NCI-H1694 treated with DMSO at 0.1 percent for 48 hours (cell line): ENCODE measurements at places on chromosomes 2 and 18.

DNA sequence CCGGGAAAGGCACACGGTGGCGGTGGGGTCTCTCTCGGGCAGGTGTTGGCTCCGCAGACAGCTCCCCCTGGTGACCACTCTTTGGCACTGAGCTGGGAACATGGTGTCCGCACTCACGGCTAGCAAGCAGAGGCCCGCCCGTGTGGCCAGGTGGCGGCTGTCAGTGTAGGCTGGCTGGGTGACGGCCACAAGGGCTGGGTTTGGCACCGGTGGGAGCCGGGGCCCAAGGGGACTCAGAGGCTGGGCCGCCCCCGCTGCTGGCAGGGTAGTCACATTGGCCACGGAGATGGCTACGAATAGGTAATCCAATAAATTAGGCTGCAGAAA lies 1071.7 kb downstream of the RPIA start:
- DNase-seq = no peak

- no peak for DNase-seq
Measured at GRCh38 chr2:172293952-172294351, 133.4 kb upstream of the ITGA6 start.

GRCh38 chr2:121019071-121019470 lies 265.9 kb downstream of the TFCP2L1 start:
- no peak for DNase-seq

DNA sequence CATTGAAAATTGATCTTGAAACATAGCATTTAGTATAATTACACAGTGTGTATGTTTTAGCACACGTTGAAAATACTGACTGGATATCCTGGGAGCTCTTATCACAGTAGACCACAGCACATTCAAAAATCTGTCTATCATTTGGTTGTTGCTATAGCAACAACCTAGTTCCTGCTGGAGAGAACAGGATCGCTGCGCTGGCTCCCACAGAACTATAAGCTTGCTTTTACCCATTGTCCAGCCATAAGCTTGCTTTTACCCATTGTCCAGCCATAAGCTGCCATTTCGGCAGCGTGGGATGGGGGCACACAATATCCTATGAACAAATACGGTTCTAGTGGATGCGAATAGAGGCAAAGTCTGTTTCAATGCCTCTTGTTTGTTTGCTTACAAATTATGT lies 70.4 kb upstream of the ST6GAL2 start:
- no peak for DNase-seq

DNA sequence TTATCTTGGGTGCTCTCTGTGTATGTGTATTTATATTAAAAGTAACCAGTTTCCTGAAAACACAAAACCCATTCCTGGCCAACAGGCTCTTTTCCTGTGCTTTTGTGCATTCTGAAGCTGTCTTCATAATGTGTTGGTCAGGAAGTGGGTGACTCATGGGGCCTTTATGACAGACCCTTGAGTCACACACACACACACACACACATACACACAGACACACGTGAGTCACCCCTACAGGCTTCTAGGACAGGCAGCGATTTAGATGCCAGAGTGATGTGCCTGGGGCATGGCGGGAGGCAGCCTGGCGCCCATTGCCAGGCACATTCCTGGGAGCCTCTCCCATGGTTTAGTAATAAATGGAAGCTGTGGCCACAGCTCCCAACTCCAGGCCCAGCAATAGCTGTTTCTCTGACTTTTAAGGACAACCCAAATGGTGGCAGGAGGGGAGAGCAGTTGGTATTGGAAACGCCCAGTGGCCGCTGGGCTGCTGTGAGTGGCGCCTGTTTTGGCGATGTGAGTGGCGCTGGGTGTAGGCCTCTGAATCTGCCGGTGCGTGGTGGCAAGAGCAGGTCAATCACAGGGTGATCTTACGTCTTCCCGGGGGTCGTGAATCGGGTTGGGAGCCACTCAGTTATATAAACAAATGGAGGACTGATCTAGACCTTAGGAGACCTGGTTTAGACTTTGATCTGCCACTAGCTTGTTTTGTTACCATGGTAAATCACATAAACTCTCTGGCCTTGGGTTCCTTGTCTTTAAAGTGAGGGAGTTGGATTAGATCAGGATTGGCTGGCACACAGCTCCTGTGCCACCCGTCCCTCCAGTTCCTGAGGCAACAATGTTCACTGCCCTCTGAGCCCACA lies 150.7 kb upstream of the DLX2 start:
- DNase-seq = no peak

DNA sequence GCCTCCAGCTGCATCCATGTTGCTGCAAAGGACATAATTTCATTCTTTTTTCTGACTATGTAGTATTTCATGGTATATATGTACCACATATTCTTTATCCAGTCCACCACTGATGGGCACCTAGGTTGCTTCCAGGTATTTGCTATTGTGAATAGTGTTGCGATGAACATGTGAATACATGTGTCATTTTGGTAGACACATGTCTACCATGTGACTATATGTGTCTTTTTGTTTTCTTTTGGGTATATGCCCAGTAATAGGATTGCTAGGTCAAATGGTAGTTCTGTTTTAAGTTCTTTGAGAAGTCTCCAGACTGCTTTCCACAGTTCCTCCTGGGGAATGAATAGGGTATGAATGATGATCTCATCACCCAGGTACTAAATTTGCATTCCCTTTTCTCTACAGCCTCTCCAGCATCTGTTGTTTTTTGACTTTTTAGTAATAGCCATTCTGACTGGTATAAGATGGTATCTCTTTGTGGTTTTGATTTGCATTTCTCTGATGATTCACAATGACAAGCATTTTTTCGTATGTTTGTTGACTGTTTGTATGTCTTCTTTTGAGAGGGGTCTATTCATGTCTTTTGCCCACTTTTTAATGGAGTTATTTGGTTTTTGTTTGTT lies 35.6 kb upstream of the FEZ2 start:
- DNase-seq = no peak

- DNase-seq = peak; percentile 85
Measured at GRCh38 chr2:168118733-168119514, 128.5 kb downstream of the STK39 start.

- DNase-seq = no peak
Measured at GRCh38 chr2:229731916-229732315, 17.6 kb upstream of the DNER start.

- no peak for DNase-seq
Measured at GRCh38 chr18:51890762-51891161, 449.2 kb upstream of the DCC start.

GRCh38 chr18:53984021-53984420 lies 240.4 kb downstream of the MBD2 start:
- DNase-seq = no peak

- DNase-seq = no peak
Measured at GRCh38 chr18:3493501-3494244, 43.7 kb downstream of the TGIF1 start.

DNA sequence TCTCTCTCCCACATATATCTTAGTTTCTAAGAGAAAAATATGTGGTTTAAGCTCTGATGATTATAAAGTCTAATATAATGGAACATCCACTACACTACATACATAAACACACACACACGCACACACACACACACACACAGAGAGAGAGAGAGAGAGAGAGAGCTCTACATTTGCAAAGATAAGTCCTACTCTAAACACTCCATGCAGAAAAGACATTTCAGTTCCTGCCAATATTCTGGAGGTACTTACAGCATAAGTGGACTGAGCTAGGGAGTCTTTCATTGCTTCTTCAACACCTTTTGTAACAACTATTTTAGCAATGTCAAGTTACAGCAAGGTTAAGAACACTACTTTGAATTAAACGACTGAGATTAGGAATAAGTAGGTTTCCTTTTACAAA lies 80.1 kb downstream of the FIGN start:
- no peak for DNase-seq

DNA sequence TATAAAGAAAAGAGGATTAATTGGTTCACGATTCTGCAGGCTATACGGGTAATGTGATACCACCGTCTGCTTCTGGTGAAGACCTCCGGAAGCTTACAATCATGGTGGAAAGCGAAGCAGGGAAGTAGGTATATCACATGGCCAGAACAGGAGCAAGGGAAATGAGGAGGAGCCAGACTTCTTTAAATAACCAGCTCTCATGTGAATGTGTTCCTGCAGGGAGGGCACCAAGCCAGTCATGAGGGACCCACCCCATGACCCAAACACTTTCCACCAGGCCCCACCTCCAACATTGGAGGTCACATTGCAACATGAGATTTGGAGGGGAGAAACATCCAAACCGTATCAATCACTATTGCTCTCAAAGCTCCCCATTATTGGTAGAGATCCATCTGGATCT lies 61.8 kb downstream of the EFEMP1 start:
- no peak for DNase-seq

DNA sequence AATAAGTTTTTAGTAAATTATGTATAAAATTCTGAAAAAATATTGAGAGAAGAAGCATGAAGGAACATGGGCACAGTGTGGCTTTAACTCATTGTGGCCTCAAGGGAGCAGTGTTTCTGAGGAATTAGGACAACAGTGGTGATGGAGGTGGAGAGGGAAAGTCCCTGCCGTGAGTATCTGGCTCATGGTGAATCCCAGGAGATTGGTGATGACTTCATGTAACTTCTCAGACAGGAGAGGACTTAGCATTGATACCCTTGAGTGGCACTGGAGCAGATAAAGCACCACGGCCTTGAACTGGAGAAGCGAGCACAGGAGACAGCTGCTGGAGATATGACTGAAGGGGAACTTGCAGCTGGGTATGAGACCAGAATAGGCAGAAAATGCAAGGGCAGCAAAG lies 35.0 kb upstream of the LRP1B start:
- DNase-seq = peak; percentile 44

DNA sequence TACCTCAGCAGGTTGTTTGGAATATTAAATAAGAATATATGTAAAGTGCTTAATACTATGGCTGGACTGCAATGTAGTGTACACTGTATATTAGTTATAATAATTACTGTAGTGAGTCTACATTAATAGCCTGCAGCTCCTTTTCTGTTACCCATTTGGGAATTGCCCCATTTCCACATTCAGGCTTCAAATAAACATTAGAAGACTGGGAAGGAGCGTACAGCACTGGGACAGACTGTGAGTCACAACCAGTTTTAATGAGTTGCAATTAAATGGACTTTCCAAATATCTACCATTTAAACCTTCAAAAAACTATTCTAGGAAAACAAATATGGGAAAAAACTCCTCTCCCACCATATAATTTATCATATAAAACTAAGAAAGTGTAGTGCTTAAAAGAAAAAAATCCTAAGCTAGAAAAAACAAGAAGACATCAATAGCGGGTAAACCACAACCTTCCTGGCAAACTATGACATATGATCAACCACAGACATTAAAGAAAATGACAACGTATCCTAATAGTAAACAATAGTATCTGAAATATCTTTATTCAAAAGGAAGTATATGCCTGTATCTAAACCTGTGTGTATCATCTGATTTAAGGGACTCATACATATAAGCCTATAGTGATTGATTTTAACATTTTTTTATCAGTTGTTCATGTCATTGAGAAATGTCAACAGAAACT lies 86.1 kb downstream of the TRIP12 start:
- no peak for DNase-seq

- DNase-seq = no peak
Measured at GRCh38 chr2:201057087-201057521, 14.4 kb downstream of the HYCC2 start.
